ENCODE measurements at places on chromosomes 6 and 20.

- DNase-seq = no peak
Observed at GRCh38 chr6:137910843-137911456, 43.9 kb downstream of the TNFAIP3 start.

- DNase-seq = no peak
Observed at GRCh38 chr20:21361266-21361665, 36.1 kb downstream of the NKX2-4 start.

GRCh38 chr6:139640921-139641320 lies 266.5 kb upstream of the CITED2 start:
- DNase-seq = no peak

DNA sequence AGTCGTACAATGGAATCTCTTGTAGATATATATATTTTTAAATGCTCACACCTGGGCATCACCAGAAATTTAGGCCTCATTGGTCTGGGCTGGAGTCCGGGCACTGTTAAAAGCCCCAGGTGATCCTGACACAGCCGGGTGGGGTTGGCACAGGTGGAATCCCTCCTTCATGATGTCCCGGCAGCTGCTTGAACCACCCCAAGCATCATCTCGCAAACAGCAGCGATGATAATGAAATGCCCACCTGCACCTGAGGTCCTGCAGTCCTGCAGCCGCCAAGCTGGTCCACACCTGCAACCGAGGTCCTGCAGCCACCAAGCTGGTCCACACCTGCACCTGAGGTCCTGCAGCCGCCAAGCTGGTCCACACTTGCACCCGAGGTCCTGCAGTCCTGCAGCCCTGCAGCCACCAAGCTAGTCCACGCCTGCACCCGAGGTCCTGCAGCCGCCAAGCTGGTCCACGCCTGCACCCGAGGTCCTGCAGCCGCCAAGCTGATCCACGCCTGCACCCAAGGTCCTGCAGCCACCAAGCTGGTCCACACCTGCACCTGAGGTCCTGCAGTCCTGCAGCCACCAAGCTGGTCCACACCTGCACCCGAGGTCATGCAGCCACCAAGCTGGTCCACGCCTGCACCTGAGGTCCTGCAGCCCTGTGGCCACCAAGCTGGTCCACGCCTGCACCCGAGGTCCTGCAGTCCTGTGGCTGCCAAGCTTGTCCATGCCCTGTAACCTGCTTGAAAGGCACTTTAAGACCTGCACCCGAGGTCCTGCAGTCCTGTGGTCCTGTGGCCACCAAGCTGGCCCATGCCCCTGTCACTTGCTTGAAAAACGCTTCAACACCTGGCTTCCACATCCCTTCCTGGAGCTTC lies 261.2 kb downstream of the DLL1 start:
- no peak for DNase-seq

GRCh38 chr6:165049362-165049761 lies 260.0 kb downstream of the C6orf118 start:
- DNase-seq = no peak

DNA sequence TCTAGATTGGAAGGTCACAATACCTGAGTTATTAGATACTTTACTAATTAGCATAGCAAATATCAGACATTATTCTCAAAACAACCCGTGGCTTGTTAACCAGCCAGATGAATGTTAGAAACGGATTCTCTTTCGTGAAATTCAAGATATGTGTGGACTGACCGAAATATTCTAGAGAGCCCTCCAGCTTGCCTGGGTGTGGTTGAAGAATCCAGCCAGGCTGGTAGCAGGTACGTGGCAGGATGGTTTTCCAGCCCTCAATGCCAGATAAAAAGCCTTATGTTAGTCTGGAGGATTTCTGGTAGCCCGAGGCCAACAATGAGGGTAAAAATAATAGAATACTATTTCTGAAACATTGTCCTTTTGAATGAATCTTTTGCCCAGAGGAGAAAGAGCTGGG lies 19.3 kb downstream of the ECT2L start:
- DNase-seq = no peak
